NCI-H1105 treated with DMSO at 0.1 percent for 48 hours (cell line): ENCODE measurements at places on chromosomes 6 and 20.

DNA sequence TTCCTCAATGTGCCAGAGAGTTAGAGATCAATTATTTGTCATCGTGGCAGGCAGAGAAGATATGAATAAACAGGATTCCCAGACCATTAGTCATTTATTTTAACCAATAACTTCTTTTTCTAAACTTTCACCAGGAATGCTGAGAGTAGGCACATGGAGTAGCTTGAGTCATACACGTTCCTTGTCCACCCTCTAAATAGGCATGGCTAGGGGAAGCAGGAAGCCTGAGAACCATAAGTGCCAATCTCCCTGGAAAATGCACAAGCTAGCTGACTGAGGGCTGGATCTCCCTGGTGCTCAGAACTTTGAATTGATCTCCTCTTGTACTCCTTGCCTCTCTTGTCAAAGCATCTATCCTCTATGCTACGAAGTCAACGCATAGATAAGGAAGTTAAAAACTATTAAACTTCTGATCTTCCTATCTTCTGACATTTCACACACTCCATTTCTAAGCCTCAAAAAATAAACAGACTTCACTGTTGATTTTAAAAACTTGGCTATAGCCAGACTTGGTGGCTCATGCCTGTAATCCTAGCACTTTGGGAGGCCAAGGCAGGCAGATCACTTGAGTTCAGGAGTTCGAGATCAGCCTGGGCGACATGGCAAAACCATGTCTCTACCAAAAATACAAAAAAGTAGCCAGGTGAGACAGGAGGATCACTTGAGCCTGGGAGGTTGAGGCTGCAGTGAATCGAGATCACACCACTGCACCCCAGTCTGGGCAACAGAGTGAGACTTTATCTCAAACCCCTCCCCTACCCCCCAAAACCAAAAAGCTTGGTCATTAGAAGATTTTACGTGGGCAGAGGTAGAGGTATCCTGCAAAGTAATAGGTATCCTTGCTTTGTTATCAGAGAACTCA, 11.8 kb downstream of the ADTRP start:
- no peak for DNase-seq

DNA sequence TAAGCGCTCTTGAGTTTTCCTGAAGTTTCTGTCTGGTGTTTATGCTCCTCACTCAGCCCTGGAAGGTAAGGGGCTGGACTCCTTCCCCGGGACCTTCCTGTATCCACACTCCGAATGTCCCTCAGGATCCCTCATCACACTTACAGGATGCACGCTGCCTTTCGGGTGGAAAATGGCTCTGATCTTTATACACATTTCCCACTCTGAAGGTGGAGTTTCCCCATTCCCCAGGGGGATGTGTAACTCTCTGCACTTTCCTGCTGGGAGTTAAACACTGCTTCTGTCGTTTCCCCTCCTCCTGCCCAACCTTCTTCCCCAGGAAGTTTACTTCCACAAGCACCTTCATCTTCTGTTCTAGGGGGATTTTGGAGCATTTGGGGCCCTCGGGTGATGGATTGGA, 17.1 kb upstream of the IGF2R start:
- DNase-seq: no peak

- no peak for DNase-seq
These were observed 275.5 kb downstream of the ZFAND3 start for GRCh38 chr6:38095054-38095453.

DNA sequence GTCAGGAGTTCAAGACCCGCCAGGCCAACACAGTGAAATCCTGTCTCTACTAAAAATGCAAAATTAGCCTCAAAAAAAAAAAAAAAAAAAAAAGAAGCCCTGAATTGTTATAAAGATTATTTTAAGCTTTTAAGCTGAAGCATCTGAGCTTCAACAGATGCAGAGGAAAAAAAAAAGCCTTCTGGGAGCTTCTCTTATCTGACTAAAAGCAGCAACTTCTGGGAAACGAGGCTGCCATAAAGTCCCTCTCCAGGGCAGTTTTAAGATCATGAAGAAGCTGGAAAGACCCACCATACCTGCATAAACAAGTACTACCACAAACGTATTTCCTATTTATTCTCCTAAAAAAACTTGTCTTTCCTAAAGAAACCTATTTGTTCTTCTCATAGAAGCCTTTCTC, 3.6 kb downstream of the SERINC3 start:
- DNase-seq: no peak

DNA sequence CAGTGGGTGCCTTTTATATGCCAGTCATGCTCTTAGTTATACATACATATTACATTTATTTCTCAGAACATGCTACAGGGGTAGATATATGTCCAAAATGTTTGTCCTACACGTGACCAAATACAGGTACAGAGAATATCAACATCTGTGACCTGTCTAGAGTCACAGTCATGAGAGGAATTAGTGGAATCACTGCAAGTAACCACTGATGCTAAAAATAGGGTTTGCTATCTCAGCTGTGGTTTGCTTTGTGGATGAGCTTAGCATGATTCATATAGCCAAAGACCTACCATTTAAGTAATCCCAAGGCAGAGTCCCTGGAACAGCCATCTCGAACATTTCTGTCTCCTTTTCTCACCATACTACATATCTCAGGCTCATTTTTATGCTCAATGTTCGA, 32.3 kb downstream of the GSTA3 start:
- no peak for DNase-seq

- DNase-seq: no peak
These were observed 411.1 kb downstream of the BCKDHB start for GRCh38 chr6:80517525-80517924.

- DNase-seq: no peak
These were observed 250.9 kb downstream of the UTRN start for GRCh38 chr6:144536079-144536478.

DNA sequence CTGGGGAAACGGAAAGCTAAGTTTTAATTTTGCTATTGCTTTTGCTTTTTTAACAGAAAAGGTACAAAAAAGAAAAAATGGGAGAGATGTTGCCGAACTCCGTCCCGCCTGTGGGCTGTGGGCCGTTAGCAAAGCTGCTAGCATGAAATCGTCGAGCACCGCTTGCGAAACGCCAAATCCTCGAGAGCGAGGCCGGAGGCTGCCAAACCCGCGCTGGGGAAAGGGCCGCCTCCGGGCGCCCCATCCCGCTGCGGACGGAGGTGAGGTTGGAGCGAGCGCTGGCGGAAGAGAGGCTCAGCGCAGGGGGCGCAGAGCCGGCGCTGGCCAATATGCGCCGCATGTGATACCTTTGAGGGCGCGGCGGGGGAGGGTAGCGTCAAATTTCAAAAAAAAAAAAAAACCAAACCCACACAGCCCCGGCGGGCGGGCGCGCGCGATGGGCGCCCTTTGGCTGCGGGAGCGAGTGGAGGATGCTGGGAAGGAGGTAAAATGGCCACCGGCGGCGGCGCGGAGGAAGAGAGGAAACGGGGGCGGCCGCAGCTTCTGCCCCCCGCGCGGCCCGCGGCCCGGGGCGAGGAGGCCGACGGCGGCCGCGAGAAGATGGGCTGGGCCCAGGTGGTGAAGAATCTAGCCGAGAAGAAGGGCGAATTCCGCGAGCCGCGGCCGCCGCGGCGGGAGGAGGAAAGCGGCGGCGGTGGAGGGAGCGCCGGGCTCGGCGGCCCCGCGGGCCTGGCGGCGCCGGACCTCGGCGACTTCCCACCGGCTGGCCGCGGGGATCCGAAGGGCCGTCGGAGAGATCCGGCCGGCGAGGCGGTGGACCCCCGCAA, at the start of gene ZCCHC3:
ZCCHC3 (plus strand) TSS at position 473 of the 827 bp plus-strand sequence; CDS start at position 490, 17 bp downstream.
- peak; percentile 92 for DNase-seq

- DNase-seq: no peak
These were observed 548.2 kb downstream of the KIF16B start for GRCh38 chr20:16025084-16025483.

- DNase-seq: no peak
These were observed 839.4 kb downstream of the MAFB start for GRCh38 chr20:39849664-39850063.

DNA sequence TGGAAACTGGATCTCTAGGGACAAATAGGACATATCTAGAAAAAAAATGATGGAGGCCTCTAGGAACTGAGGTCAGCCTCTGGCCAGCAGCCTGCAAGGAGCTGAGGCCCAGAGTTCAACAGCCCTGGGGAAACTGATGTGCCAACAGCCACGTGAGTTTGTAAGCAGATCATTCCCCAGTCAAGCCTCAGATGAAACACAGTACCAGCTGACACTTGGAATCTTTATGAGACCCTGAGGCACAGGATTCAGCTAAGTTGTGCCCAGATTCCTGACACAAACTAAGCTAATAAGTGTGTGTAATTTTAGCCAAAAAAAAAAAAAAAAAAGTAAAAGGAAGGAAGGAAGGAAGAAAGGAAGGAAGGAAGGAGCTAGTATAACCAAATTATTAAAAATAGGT, 1059.8 kb upstream of the MAP3K7 start:
- DNase-seq: no peak

GRCh38 chr20:5085380-5085779, 34.4 kb downstream of the PCNA start:
- no peak for DNase-seq

GRCh38 chr6:16730738-16731477, 30.4 kb downstream of the ATXN1 start:
- no peak for DNase-seq

GRCh38 chr6:89777455-89777854, 42.1 kb downstream of the MDN1 start:
- no peak for DNase-seq

DNA sequence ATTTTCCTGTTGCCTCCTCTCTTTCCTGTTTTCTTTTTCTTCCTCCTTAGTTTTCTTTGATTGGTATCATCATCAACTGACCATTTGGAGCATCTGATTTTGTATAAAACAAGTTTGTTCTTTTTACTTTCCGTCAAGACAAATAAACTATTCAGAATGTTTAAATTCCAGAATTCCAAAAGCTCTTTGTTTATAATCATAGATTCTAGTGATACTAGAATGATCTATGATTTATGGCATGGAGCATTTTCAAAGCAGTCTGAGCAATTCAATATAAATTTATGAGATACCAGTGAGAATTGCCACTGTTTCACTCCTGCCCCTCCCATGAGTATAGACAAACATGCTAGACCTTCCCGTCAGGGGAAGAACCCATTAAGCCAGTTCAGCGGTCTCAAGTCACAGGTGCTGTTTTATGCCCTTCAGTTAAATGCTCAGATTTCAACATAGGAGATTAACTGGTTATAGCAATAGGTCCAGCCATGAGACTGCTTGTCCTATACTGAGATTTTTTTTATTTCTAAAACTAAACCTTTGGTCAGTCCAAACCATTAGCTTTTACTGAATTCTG, 60.7 kb downstream of the GRIK2 start:
- DNase-seq: peak; percentile 50

GRCh38 chr6:126337323-126337722, 2.6 kb upstream of the CENPW start:
- DNase-seq: no peak

DNA sequence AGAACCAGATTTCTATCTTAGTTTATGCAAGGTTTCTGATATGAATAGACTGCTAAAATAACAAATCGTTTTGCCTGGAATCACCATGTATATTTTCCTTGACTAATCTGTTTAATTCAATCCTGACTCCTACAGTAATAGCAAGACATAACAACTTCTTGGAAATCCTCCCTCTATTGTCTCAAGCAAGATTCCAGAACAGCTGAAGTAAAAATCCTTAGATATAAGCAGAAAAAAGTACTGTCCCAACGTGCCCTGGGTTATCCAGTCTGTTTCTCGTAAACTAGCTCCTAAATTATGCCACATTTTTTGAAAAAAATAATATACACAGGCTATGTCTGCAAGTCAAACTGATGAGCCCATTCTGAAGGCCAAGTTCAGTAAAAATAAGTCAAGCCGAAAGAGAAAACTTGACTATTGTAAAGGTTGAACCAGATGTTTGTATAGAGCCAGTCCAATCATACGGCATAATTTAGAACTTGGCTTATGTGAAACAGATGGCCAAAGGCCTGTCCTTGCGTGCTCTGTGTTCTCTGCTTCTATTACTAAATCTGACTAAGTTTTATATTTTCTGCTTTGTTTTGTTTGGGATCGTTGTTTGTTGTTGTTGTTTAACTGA, 341.6 kb upstream of the NRSN1 start:
- DNase-seq: no peak

DNA sequence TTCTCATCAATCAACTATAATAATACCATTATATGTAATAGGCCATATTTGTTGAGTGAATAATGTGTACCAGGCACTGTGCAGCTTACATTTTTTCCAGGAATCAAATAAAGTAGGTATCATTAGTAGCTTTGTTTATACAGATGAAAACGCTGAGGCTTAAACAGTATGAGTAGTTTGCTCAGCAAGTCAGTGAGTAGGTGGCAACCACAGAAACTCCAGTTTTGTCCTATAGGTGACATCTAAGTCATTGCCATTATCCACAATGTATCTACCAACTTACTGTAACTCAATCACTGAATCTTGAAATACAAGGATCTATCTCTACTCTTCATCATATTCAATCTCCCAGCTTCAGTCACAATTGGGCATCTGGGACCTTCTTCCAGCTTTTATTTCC, 29.8 kb upstream of the TPBG start:
- no peak for DNase-seq

DNA sequence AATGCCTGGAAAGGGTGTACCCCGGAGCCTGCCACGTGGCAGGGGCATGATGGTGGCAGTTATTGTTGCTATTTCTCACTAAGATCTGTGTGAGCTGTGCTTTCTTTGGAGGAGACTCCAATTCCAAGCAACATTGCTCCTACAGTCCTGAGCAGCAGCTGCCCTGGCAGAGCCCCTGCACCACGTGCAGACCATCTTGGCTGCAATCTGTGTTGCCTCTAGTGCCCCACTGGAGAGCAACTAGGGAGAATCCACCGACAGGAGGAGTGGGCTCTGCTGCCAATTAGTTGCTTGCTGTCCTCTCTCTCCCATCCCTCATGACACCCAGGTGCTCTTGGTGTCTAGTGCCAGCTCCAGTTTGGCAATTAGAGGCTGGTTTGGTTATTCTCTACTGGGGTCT, 116.0 kb downstream of the PXDC1 start:
- DNase-seq: no peak

GRCh38 chr6:161100072-161100471, 108.5 kb downstream of the MAP3K4 start:
- no peak for DNase-seq

DNA sequence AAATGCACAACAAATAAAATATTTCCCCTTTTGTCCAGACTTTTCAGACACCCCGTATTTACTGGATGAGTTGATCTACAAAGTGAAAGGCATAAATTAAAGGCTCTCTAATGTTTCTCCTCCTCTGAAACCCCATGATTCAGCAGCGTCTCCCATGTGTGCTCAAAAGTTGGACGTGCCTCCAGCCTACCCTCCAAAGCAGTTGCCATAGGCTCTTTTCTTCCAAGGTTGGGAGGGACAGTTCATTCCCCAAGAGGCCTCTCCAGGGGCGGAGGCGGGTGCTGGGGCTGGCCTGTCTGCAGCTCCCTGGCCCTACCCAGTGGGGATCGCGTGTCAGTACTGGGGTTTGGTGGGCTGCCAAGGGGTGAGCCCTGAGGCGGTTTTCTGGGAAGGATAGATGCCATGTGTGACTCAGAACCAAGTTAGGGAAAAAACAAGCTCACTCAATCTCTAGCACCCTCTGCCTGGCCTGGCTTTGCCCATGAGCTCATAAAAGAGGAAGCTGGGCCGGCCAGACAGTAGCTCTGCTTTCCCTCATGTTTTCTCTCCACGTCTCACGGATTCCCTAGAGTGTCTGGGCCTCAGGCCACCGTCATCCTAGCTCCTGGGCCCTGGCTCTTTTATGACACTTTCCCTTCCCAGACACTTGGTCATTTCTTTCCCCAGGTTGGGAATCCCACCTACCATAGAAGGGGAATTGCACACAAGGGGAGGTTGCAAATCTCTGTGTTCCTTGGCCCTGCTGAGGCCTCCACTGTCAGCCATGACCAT, 8.0 kb upstream of the IER3 start:
- peak; percentile 5 for DNase-seq
